Pulmonary artery endothelial cell (primary cell): ENCODE measurements at places on chromosomes 12 and 14.

DNA sequence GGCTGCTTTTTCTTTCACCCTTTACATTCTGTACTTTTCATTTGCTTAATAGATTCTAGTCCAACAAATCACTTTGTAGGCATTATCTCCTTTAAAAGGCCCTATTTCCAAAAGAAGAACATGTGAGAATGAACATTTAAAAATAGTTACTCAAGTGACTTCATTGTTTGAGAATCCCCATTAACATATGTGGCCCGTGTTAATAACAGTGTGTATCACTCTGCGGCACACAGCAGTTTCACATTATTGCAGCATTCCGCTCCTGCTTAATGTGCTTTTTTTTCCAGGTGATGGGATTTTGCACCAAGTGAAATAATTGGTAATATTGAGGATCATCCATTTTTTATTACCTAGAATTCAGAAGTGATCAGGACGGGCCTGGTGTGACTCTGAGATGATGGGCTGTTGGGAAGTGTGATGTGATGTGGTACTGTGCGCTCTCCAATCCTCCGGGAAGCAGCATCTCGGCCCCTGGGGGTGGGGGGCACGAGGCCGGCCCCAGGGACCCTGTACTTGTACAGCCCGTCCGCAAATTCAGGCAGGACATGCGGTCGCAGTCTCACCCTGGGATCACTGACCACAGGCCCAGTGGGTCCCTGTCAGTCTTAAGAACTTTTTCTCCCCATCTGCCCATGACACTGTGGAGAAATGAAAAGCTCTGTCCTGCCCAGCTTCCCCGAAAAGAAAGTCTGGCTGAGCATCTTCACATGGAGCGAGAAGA is 32.9 kb downstream of the SLC15A4 start:
- DNase-seq, result no peak

GRCh38 chr12:122730215-122731014 is at the start of gene HCAR1:
TSS of gene HCAR1 (minus strand) at chr12:122730844. CDS start at chr12:122730339, 505 bp downstream.
- no peak for DNase-seq

DNA sequence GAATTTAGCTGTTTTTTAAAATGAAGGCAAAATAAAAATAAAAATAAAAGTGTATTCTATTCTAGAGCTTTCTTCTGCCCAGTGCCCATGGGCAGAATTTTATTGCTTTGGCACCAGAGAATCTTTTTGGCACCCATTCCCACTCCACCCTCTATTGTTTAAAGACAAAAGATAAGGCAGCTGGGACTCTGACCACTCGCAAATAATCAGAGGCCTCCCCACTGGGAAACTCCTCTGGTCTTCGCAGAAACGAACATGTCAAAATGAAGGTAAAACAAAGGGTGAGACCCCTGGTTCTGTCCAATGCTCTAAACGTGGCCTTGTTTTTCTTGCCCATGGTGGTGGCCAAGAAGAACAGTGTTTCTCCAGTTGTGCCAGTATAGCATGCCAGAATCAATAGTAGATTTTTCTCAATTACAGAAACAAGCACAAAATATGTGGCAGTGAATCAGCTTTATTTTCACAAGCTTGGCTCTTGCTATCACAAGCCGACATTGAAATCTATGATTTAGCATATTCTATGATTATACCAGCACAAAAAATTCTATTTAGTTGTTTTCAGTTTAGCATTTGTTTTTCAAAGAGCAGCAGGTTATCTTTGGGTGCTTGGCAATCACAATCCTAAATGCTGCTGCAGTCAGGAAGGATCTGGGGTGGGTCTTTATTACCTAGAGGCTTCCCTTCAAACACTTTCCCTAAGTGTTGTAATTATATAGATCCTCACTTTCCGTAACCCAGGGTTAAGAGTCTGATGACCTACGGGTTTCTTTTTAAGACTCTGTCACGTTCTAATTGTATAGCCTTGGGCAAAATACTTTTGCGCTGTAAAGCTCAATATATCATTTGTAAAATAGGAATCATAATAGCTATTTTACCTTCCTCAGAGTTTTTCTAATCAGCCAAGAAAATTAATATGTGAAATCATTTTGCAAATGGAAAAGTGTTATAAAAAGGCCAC is 50.5 kb downstream of the KITLG start:
- no peak for DNase-seq

DNA sequence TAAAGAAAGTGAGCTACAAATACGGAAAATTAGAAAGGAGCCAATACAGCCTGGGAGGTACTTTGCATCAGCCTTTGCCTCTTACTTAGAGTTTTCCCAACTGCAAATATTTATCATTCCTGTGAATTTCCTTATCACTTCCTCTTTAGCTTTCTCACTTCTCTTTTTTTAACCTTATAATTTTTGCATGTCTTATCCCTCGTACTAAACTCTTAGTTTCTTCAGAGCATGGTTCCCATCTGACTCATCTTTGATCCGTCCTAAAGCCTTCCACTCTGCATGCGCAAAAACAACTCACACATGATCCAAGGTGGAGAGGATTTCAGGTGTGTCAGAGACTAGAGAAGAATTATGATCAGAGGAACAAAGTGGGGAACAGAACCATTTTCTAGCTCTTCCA is 9.6 kb upstream of the SNAPC1 start:
- no peak for DNase-seq

GRCh38 chr12:85843606-85844310 is 7.5 kb upstream of the RASSF9 start:
- DNase-seq, result no peak

DNA sequence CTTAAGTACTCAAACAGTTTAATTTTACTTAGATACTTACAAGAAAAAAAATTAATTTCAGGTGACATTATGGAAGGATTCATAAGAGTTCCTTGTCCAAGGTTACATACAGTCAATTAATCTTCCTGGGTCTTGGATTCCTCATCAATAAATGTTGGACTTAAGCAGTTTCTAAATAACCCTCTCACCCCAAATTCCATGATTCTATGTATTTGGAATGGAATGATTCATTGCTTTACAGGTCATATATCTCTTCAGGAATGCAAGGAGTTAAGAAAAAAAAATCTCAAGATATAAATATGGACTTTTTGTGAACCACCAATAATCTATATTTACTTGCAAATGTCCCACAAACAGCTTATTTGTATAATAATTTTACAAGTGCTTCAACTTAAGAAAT is 84.2 kb upstream of the BMP4 start:
- DNase-seq, result no peak

DNA sequence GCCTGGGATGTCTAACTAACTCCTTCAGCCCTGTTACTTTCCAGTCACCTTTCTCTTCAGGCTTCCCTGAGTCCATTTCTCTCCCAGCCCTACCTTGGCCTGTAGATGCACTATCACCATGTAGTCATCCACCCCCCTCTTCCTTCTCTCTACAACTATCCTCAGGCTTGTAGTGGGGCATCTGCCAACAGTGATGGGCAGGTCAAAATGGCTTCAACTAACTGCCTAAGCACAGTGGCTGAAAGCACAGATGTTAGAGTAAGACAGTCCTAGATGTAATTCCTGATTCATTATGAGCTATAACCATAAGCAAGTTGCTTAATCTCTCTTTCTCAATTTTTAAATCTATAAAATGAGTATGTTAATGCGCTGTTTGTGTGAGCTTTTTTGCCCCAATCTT is 133.6 kb upstream of the NAV3 start:
- DNase-seq, result no peak

GRCh38 chr12:42812086-42812485 is 222.5 kb upstream of the PRICKLE1 start:
- DNase-seq, result no peak

DNA sequence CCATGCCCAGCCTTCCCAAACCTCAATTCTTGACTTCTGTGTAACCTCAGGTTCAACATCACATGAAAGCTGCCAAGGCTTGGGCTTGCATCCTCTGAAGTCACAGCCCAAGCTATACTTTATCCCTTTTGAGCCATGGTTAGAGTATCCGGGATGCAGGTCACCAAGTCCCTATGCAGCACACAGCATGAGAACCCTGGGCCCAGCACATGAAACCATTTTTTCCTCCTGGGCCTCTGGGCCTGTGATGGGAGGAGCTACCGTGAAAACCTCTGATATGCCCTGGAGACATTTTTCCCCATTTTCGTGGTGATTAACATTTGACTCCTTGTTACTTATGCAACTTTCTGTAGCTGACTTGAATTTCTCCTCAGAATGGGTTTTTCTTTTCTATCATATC is 25.8 kb upstream of the DIO2 start:
- no peak for DNase-seq
